ENCODE measurements at places on chromosomes 4 and X.

GRCh38 chrX:135973025-135973547, 702 bp downstream of the MMGT1 start:
- no peak for DNase-seq

DNA sequence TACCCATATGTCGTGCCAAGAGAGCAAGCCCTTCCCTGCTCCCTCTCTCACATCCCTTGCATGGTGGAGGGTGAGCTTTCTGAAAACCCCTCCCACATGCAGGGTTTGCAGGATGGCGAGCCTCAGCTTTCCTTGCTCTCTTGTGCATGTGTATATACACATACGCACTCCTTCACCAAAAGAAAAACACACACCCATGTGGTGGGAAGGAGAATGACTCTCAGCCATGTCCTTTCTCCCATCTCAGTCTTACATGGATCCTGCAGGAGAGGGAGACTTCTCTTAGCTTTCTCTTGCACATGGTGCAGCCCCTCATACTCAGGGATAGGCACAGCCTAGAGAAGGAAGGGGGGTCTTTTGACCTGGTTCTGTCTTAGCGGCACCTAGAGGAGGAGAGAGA, 81.1 kb downstream of the CLCN5 start:
- no peak for DNase-seq

GRCh38 chr4:100736641-100737451, 219.0 kb upstream of the EMCN start:
- DNase-seq = no peak

GRCh38 chr4:139824882-139825522, 159.4 kb downstream of the MGST2 start:
- DNase-seq = no peak

DNA sequence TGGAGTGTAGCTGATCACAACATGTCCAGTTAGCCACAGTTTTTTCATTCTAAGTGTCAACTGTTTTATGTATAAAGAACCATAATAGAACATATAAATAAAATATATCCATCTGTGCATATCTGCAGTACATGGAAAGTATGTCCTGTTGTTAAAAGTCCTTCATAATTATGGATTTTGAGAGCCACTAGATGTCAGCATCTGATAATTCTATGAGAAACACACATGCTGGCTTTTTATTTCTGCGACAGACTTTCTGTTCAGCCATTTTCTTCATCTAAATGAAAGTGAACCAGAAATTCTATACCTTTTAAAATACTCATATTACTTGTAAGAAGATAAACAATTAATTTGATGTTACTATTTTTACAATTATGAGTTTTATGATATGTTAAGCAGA, 251.5 kb downstream of the GPM6A start:
- no peak for DNase-seq

DNA sequence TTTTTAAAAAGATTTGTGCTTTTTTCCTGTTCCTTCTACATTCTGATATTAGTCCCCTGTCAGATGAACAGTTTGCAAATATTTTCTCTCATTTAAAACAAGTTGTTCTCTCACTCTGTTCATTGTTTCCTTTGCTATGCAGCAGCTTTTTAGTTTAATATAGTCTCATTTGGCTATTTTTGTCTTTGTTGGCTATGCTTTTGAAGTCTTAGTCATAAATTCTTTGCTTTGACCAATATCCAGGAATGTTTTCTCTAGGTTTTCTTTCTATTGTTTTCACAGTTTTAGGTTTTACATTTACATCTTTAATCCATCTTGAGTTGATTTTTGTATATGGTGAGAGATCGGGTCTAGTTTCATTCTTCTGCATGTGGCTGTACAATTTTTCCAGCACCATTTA, 136.8 kb downstream of the TET2 start:
- DNase-seq = no peak

- no peak for DNase-seq
Observed at GRCh38 chr4:81314897-81315470, 100.0 kb upstream of the PRKG2 start.

- no peak for DNase-seq
Observed at GRCh38 chrX:41781500-41781899, 57.5 kb downstream of the GPR82 start.

All from type B pancreatic cell (in vitro differentiated cells).